ENCODE measurements at places on chromosomes 5 and 9.

GRCh38 chr9:93223260-93224180, 39.6 kb downstream of the WNK2 start:
- no peak for DNase-seq

DNA sequence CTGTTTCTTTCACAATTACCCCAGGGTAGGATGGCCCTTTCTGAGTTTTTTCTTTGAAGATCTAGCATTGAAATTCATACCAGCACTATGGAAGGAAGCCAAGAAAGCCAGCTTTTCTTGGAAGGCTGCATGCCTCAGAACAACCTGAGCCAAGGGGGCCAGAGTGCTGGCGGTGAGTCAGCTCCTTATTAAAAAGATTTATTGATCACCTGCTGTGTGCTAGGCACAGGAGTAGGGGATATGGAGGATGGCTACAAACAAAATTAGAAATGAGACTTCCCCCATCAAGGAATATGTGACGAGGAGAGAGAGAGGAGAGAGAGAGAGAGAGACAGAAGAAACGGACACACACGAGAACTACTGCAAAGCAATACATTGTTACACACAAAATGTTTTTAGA, 184.6 kb upstream of the PUM3 start:
- no peak for DNase-seq

GRCh38 chr9:132185073-132186009, 23.5 kb downstream of the NTNG2 start:
- no peak for DNase-seq

- no peak for DNase-seq
These were observed 89.5 kb downstream of the NSUN2 start for GRCh38 chr5:6543346-6543730.

DNA sequence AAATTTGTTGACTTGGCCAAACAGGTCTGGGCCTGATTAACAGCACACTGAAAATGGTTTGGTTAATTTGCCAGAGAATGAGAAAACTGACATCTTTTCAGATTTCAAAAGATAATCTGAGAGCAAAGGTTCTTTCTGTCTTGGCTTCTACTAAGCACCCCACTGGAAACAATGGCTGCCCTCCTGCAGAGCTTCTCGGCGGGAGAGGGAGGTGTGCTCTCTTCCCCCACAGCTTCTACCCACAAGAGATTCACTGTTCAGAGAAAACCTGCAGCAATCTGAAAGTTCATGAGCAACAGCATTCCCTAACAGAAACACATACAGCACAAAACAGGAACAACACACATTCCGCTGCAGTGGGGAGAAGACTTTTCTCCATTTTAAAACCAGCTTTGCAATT, 3.0 kb downstream of the DNAH5 start:
- no peak for DNase-seq

- no peak for DNase-seq
These were observed 9.4 kb upstream of the NFIB start for GRCh38 chr9:14323083-14323971.

DNA sequence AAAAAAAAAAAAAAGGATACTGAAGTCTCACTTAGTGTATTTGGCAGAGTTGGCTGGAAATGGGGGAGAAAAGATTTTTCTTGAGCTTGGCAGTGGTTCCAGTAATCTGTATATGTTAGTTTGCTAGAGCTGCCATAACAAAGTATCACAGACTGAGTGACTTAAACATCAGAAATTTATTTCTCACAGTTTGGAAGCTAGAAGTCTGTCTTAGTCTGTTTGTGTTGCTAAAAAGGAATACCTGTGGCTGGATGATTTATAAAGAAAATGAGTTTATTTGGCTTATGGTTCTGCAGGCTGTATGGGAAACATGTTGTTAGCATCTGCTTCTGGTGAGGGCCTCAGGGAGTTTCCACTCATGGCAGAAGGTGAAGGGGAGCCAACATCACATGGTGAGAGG, 89.6 kb upstream of the CEP78 start:
- DNase-seq = no peak

- DNase-seq = no peak
These were observed 302.1 kb downstream of the PARP8 start for GRCh38 chr5:50968356-50969149.

- no peak for DNase-seq
These were observed 9.9 kb upstream of the HSPA4 start for GRCh38 chr5:133041910-133042309.

DNA sequence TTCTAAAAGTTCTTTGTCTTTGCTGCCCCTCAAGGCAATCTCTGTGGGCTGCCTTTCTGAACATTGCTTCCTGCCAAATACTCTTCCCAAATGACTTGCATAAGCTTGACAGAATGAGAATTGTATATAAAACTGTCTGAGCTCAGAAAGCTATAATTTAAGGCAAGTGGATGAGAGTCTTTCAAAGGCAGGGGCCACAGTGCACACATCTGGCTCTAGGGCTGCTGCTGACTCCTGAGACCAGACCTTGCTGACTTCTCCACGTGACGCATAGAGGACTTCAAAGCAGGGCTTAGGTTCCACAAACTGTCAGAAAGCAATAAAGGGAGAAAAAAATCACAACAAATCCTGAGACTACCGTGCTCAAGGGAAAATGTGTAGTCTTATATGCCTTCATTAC, 79.4 kb upstream of the DIRAS2 start:
- no peak for DNase-seq

DNA sequence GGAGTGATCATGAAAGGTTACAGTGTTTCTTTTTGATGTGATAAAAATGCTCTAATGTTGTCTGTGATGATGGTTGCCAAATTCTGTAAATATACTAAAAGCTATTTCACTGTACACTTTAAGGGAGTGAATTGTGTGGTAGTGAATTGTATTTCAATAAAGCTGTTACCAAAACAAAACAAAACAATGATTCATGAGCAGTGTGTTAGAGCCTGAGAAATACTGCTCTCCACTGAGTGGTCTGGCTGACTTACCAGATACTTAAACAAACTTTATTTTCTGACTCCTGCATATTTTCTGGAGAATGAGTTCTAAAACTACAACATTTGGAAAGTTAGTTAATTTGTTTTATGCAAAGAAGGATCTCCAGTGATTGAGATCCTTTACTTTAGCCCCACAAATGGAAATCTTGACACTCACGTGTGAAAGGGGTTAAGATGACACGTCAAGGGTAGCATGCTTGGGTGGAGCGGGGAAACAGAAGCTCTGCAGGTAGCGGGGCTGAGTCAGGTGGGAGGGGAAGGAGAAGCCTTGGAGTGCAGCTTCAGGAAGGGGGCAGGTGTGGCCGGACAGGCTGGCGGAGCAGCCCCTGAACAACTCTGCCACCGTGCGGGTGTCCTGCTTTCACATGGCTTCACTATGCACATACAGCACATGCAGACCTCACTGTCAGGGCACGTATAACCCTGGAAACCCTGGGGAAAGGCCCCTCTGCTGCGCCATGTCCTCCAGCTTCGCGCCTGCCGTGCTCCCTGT, 256.7 kb downstream of the IRX1 start:
- DNase-seq = no peak

- no peak for DNase-seq
These were observed 62.3 kb downstream of the ZCCHC7 start for GRCh38 chr9:37182718-37183117.

- no peak for DNase-seq
These were observed 107.6 kb downstream of the C9orf50 start for GRCh38 chr9:129513282-129513681.

GRCh38 chr9:121376214-121376830, 6.3 kb upstream of the STOM start:
- DNase-seq = no peak

GRCh38 chr5:168086104-168086610, 205.3 kb upstream of the WWC1 start:
- no peak for DNase-seq

- no peak for DNase-seq
These were observed 630.2 kb upstream of the DMAC1 start for GRCh38 chr9:8429768-8430167.

GRCh38 chr9:97900103-97900737, 22.1 kb downstream of the TRMO start:
- DNase-seq = no peak

GRCh38 chr9:137116027-137116507, 1.5 kb upstream of the DPP7 start:
- no peak for DNase-seq

- no peak for DNase-seq
These were observed 429.7 kb upstream of the KLF4 start for GRCh38 chr9:107919263-107919662.

GRCh38 chr5:176868731-176869130, 30.4 kb downstream of the HK3 start:
- no peak for DNase-seq

DNA sequence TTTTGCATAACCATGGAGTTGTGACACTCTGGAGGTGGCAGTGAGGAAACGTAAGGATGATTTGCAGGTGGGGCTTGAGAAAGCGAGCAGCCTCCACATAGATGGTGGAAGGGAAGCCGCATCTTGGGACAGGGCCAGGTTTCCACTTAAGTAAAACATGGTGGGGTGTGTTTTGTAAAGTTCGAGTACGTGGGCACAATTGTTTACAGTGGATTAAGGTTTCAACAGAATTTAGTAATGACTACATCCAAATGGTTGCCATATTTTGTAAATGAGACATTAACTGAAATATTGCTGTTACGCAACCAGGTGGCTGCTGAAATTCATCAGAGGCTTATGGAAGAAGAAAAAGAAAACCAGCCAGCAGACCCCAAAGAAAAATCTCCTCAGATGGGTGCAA, 85.4 kb upstream of the IL7R start:
- no peak for DNase-seq

GRCh38 chr9:35172878-35173277, 11.1 kb downstream of the UNC13B start:
- no peak for DNase-seq

DNA sequence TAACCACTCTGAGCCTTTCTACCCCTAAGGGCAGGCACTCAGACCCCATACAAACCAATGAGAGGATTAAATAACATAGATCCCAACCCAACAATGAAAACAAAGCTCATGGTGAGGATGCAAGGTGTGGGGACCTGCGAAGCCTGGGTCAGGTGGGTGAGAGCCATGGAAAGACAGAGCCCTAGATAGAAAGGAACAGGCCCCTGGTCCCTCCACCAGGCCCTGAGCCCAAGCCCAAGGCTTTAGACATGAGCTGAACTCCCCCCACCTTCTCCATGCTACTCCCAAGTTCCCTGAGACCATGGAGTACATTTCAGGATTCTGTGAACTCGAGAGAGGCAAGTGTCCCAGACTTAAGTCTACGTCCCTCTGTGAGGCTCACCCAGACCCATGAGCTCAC, 106.5 kb downstream of the SAXO1 start:
- no peak for DNase-seq

- DNase-seq = no peak
These were observed 98.3 kb downstream of the F2RL2 start for GRCh38 chr5:76524868-76525267.

DNA sequence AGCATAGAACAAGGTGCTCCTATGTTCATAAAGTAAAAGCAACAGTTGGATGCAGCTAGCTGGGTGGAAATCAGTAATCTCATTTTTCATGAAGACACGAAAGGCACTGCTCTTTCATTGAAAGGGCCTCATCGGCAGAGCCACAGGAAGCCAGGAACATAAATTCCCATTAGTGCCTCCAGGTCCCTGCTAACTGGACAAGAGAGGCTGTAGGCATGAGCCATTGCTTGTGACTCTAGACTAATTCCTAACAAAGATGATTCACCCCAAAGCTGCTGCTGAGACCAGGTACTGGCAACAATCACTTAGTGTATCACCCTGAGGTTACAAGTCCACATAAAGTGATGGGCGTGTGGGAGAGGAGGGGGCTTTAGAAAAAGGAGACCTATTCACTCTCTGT, 141.8 kb downstream of the BRINP1 start:
- DNase-seq = no peak

DNA sequence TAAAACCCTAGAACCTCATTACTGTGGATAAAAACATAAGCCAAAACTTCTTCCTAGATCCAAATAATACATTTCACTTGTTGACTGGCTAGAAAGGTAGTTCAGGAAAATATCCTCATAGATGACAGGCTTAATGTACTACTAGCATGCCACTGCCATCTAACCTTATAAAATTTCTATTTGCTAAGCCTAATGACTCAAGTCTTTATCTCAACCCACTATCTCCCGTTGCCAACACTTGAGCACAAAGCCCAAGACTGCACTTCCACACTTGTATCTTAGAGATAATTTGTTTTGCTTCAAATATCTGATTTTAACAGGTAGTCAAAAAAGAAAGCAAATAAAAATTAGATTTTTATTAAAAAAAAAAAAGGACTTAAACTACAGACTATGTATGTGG, 42.7 kb downstream of the FBXL17 start:
- DNase-seq = no peak

DNA sequence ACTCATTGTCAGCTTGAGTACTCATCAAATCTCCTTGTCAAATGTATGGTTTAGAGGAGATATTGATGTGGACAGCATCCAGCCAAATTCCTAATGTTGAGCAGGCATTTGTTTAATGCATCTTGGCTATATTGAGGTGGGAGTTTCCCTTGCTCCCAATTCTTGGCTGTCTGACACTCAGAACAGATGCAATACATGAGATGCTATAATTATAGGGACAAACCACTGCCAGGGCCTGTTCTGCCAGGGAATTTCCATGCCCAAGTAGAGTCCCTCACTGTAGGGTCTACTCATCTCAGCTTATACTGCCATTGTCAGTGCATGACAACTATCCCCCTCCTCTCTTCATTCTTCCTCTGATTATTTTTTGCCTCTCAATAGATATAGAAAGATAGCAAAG, 392.0 kb upstream of the KCNN2 start:
- no peak for DNase-seq

DNA sequence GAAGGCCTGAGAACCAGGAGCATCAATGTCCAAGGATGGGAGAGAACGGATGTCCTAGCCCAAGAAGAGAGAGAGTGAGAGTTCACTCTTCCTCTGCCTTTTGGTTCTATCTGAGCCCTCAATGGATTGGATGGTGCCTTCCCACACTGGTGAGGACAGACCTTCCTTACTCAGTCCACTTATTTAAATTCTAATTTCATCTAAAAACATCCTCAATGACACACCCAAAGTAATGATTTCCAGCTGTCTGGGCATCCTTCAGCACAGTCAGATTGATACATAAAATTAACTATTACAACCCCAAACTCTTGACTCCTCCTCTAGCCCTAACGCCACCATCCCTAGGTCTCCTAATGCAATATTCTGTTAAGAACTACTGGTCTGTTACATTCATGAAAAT, 122.0 kb downstream of the GAS1 start:
- DNase-seq = no peak

- no peak for DNase-seq
These were observed 82.5 kb downstream of the SEMA6A start for GRCh38 chr5:116492016-116492623.

DNA sequence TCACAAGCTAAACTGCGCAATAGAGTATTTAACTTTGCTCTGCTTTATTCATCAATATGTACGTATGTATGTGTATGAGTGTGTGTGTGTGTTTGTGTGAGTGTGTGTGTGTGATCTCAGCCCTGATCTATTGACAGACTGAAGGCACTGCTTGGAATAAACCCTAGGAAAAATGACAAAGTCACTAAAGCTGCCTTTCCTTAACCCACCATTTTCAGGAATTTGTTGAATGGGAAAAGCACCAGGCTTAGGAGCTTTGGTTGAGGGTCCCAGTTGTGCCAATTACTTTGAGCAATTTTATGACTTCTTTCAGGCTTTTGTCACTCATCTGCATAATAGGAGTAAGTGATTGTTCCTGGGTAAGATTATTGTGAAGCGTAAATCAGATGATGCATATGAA, 108.6 kb upstream of the TLR4 start:
- no peak for DNase-seq
